Upper lobe of right lung (tissue), 1 donor: ENCODE measurements at places on chromosomes 5 and 9.

GRCh38 chr5:180343831-180344695, 9.1 kb downstream of the GFPT2 start:
- DNase-seq = no peak

DNA sequence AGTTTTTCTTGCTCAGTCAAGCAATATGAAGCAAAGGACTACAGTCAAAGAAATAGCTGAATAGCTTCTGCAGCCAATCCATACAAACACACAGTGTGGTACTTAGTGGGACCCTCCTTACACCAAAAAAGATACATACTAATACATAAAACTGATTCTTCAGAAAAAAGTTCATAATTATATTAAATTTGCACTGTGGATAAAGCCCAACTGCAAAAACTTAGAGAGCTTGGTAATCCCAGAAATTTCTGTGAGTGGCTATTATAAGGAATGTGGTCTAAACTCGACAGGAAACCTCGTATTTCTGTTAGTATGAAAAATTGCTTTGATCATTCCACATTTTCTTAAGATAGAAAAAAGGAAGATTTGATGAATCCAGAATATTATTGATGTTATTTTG, 245.4 kb downstream of the FBXL17 start:
- DNase-seq = no peak

DNA sequence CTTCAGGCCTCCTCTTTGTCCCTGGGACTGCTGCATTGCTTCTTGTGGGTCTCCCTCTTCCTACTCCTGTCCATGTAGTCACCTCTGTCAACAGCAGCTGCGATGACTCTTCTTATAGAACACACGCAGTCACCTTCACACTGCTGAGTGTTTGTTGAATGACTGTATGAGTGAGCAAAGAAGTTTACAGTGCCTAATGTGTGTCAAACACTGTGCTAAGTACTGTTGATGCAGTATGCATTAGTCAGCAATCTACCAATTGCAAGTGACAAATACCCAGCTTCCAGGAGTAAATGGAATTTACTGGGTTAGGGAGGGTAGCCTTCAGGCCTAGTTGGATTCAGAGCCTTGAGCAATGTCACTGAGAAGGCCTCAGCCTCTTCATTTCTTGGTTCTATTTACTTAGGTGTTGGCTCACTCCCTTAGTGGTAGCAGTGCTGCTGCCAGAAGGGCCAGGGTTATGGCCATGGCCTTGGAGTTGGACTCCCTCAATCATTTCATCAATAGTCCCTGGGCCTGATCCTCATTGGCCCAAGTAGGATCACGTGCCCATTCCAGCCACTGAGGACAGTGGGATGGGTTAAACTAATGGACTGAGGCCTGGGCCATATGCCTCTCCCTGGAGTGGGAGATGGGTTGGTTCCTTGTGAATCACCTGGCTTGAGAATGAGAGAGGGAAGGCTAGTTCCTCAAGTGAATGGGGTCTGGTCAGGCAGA, 93.5 kb downstream of the RGS3 start:
- DNase-seq = no peak

- DNase-seq = no peak
Measured at GRCh38 chr5:86679949-86680348, 62.2 kb downstream of the COX7C start.

DNA sequence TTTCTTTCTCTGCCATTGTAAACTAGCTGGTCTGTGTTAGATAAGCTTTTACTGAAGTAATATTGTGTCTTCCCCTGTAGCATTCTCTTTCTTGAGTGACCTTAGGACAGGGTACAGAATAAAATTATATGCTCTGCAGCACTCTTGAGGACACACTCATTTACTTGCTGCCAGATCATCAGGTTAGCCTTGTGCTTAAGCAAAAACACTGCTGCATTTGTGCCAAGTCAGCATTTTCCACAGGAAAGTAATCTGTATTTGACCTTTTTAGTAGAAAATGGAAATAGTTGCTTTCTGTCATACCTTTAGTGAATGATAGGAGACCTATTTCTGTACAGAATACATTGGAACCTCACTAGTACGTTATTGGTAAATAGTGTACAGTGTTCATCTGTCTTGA, 54.2 kb downstream of the LMNB1 start:
- no peak for DNase-seq

DNA sequence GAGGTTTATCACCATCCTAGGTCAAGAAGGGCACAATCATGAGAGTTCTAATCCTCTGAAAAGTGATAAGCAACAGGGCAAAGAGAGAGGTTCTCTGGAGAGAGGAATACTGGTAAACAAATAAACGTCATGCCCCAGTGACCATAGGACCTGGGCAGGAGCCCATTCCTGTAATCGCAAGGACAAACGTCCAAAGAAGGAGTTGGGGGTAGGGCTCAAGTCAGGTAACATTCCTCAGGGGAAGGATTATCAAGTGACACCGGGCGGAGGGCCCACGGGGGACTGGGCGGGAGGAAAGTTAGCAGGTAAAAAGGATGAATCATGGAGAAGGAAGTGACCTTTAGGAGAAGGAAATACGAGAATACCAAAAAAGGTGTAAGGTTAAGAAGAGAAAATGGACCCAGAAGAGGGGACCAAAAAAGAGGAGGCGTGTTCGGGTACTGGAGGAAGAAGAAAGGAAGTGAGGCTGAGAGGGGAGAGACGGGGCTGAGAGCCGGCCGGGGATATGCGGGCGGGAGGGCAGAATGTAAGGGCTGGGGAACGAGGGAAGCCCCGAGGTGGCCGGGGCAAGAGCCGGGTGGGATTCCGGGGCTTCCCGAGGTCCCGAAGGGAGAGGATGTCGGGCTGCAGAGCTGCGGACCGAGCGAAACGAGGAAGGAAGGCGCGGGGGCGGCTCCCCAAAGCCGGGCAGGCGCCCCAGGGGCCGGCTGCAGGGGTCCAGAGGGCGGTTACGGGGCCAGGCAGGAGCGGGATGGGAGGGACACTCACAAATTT, 583 bp downstream of the DIAPH1 start:
- DNase-seq = peak; percentile 88

GRCh38 chr9:111399772-111400563, 69.9 kb upstream of the OR2K2 start:
- DNase-seq = no peak

DNA sequence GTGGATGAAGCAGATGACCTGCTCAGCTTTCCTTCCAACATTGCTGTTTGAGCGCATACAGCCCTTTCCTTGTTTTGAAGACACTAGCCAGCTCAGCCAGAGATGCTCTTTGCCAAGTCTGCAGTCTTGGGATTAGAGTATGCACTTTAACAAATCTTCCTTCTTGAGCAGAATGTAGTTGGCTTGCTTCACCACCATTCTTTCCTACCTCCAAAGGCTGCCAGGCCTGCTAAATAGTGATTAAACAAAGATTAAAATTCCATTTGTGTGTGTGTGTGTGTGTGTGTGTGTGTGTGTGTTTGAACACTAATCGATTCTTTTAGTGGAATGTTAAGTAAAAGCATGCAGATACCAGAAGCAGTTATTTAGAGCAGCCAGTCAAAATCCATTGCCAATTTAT, 97.6 kb downstream of the GALNT10 start:
- DNase-seq = no peak

DNA sequence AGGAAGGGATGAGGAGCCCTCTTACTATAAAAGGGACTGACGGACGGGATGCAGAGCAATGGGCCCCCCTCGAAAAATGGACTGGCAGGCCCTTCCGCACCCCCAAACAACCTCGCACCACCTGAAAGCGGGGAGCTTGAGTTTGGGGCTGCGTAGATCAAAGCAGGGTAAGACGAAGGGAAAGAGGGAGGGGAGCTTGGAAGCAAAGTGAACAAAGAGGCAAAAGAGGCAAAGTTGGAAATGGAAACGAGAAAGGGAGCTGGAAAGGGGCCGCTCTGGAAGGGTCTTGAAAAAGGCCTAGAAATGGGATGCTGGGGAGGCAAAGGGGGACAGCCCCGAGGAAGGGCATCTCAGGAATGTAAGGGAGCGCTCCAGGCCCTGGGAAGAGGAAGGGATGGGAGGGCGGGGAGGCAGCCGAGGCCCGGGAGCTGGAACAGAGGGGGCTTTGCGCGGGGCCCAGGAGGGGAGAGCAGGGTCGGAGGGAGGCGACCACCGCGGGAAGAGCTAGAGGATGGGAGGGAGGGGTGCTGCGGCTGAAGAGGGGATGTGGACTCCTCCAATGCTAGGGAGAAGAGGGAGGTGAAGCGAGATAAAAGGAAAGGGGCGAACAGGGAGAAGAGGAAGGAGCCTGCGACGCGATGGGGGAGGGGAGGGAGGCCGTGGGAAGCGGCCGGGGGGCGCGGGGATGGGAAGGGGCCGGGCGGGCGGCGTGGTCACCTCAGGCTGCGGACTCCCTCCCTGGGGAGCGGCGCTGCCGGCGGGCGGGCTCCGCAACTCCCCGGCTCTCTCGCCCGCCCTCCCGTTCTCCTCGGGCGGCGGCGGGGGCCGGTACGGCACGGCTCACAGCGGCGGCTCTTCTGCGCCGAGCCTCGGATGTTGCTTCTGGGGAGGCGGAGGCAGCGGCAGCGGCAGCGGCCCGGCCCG, 577 bp downstream of the RNF145 start:
- peak; percentile 77 for DNase-seq

GRCh38 chr9:117480729-117481128, 65.9 kb upstream of the ASTN2 start:
- DNase-seq = no peak

GRCh38 chr5:120326651-120327050, 137.4 kb upstream of the PRR16 start:
- no peak for DNase-seq

DNA sequence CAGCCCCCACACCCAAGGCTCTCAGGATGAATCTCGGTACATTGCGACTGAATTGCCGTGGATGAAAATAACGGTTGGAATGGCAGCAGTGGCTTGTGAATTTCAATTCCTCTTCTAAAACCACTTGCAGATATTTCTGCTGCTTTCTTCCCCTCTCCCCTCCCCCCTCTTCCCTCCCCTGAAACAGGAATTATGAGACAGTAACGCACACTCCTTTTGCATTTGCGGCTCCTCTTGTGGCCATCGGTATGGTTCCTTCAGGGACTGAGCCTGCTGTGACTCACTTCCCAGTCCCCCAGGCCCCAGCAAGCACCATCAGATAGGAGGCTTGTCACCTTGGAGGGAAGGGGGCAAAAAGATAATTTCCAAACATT, 9.7 kb downstream of the DCANP1 start:
- no peak for DNase-seq
